ENCODE measurements at places on chromosomes 2 and 18. TPM values are rescaled to one million over a fixed set of nuclear protein-coding genes. Genes with fewer than 3 reads are reported as not detected.
A peak's percentile ranks its signal among the peaks of the same experiment; 100 is the strongest.

Gene PAX8
- total RNA-seq = 0.44 TPM

Gene TXNDC9
- 27.0 TPM for total RNA-seq

Gene CROCC2
- 0.04 TPM for total RNA-seq

Gene VWC2L
- not detected for total RNA-seq

Gene PDCL3
- total RNA-seq = 17.8 TPM

Gene AMER3
- 0.09 TPM for total RNA-seq

DNA sequence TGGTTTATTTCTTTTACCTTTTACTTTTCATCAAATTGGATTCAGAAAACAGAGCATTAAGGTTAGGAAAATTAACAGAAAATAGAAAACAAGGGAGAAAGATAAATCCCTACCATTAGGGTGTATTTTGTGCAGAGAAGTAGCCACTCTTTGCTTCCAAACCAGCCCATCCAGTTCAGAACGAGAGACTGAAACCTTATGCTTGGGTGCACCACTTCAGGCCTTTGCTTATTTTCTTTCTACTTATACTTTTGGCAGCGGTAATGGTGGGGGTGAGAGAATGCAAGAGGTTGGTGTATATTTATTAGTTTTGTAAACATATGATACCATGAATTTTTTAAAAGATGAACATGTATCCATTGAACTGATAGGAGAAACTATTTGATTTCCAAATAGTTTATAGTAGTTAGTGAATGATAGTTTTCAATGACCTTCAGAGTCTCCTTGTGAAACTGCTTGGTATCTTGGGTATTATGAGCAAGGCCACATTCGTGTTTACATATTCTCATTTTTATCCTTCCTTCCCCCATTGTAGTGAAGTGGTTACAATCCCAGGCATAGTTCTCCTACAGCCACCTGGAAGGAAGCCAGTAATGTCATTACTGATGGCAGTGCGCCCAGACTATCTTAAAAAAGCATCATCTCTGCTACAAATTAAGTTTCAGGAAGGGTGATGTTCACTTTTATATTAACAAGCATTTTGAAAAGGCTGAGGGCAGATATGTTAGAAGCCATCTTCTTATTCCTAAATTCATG lies 60.8 kb downstream of the MFSD6 start:
- H3K36me3 ChIP-seq = peaks cover 3% of the 10 kb centered on the region
- peak overlapping the region; percentile 89 for H3K27ac ChIP-seq
- H3K4me1 ChIP-seq = peaks cover 24% of the 10 kb centered on the region
- no peak overlapping the region for H3K4me3 ChIP-seq
- peak; percentile 98 for DNase-seq
- H3K27me3 ChIP-seq = no peaks in the 10 kb centered on the region

DNA sequence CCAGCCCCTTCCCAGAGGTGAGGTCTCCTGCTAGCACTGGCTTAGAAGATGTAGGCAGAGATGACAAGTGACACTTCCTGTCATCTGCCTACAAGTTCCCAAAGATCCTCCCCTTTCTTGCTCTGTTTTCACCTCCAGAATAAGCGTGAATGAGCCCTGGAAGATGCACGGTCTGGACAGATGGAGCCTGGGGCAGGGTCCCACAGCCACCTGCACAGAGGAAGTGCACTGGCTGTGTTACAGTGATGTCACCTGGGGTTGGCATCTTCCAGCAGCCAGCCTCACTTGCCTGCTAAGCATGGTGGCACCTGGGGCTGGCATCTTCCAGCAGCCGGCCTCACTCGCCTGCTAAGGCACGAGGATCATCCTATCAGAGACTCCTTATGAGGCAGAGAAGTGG lies 32.3 kb downstream of the TMEM18 start:
- no peak for DNase-seq
- no peak overlapping the region for H3K4me3 ChIP-seq
- peaks cover 1% of the 10 kb centered on the region for H3K4me1 ChIP-seq
- H3K36me3 ChIP-seq = no peaks in the 10 kb centered on the region
- H3K27ac ChIP-seq = no peak overlapping the region
- H3K27me3 ChIP-seq = peaks cover 5% of the 10 kb centered on the region

- peak; percentile 56 for DNase-seq
- H3K36me3 ChIP-seq = no peaks in the 10 kb centered on the region
- peaks cover 17% of the 10 kb centered on the region for H3K4me1 ChIP-seq
- H3K4me3 ChIP-seq = peak overlapping the region; percentile 40
Measured at GRCh38 chr2:234494361-234495250, 2.3 kb downstream of the ARL4C start.

DNA sequence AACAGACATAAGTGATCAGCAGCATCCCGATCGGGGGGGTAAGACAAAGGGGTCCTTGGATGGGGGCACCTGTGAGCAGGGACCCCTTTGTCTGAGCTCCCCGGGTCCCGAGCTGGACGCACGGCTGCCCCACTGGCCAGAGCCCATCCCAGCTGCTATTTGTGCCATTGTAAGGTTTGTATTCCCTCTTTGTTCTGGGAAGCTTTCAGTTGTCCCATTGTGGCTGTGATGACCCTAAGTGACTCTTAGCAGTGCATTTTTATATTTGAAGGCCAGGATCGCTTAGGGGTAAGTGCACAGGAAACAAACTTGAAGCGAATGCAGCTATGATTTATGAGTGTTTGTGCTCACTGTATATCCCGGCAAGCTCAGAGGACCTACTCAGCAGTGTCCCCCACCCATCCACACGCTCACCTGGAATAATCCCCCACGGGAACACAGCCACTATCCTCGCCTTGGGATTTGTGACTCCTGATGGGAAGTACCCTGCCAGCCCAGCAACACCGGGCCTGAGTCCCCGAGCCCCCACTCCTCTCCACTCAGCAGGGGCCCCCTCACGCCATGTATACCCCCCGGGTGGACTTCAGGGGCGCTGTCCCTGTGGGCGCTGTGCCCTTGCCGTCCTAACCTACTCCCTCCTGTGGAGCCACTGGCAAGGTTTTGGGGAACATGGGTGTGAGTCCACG lies 80.1 kb downstream of the MBP start:
- no peak overlapping the region for H3K27ac ChIP-seq
- H3K4me1 ChIP-seq = peaks cover 51% of the 10 kb centered on the region
- no peak for DNase-seq
- H3K36me3 ChIP-seq = peaks cover 2% of the 10 kb centered on the region

DNA sequence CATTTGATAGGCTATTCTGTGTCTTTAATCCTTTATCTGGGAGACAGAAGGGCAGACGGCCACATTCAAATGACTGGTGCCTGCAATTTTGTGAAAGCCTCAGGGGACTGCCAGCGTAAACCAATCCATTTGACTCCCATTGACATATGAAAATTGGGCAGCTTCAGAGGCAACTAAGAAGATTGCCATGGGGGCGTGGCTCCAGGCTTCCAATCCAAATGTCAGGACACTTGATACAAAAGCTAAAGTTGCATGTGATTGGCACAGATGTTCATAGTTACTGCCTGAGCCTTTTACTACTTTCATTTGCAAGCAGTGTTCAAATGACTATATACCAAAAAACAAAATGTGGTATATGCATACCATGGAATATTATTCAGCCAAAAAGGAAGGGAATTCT lies 42.0 kb downstream of the SPC25 start:
- no peaks in the 10 kb centered on the region for H3K27me3 ChIP-seq
- peak; percentile 5 for DNase-seq
- H3K4me3 ChIP-seq = no peak overlapping the region
- H3K27ac ChIP-seq = no peak overlapping the region
- H3K4me1 ChIP-seq = no peaks in the 10 kb centered on the region
- peaks cover 3% of the 10 kb centered on the region for H3K36me3 ChIP-seq

Measured in muscle of leg (tissue), 16 donors.